ENCODE measurements at places on chromosomes 6 and 20.

- DNase-seq, result peak; percentile 13
These were observed 30.9 kb upstream of the NEDD9 start for GRCh38 chr6:11263291-11263775.

- no peak for DNase-seq
These were observed 5.7 kb upstream of the SLC22A7 start for GRCh38 chr6:43292341-43292740.

DNA sequence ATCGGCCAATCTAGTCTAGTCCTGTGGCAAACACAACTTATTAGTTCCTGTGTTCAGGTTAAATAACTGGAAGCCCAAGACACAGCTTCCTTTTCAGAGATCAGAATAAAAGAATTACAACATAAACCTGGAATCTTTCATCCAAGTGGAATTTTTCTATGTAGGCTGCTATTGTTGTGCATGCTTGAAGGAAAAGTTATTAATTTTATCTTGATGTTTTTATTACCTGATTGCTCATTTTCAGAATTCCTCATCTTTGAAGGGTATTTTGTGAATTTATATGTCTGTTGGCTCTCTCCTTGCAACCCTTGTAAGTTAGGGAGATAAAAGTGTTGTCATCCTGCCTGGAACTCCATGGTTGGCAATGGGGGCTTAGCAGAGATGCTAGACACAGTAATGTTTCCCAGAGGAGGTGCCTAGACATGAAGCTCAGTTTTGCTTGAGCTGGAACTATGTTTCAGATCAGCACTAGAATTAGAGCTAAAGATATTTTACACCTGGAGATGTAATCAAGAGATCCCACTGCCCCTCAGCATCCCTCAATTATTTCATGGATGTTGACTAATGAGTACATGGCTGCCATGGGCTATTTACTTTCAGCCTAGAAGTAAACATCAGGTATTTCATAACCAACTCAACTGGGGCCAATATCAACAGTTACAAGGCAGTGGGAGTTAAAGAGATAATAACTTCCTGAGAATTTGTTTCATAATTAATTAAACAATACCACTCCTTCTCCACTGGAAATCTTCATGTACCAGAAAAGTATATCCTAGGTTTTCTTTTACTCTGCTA is 367.0 kb upstream of the MARCKS start:
- no peak for DNase-seq

DNA sequence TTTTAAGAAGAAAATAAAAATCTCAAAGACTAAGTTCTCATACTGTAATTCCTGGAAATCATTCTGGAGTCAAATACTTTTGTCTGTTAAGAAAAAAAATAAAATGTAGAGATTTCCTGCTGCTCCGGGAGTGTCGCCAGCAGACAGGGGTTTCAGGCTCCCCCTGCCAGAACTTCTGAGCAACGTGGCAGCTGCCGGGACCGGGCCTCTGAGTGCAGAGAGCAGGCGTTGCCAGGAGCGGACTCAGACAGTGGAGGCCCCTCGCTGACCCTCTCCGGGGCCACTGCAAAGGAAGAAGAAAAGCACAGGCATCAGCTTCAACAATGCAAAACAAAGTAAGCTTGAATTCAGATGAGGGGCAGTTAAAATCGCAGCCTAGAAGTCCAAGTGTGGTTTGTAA is 95.5 kb downstream of the THBS2 start:
- DNase-seq, result no peak

DNA sequence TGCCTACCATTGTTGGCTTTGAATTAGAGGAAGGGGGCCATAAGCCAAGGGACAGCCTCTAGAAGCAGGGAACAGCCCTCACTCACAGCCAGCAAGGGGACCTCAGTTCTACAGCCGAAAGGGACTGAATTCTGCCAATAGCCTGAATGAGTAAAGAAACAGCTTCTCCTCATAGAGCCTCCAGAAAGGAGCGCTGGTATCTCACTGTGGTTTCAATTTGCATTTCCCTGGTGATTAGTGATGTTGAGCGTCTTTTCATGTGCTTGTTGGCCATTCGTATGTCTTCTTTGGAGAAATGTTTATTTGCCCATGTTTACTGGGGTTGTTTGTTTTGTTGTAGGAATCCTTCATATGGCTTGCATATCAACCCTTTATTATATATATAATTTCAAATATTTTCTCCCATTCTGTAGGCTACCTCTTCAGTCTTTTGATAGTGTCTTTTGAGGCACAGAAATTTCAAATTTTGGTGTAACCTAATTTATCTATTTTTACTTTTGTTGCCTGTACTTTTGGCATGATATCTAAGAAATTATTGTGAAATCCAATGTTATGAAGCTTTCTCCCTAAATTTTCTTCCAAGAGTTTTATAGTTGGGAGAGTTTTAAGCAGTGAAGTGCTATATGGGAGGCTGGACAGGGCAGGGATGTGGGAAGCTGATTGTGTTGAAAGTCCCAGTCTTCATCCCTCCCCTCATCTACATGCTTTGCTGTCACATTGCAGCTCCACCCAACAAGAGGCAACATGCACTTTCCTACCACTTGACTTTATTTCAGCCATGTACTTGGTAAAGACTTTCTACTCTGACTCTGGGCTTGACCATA is 82.3 kb upstream of the SHLD1 start:
- no peak for DNase-seq

- no peak for DNase-seq
These were observed 99.5 kb downstream of the FOXC1 start for GRCh38 chr6:1709234-1709641.
